ENCODE measurements at places on chromosomes 5 and 9. TPM values are rescaled to one million over a fixed set of nuclear protein-coding genes. Genes with fewer than 3 reads are reported as not detected.
A peak's percentile ranks its signal among the peaks of the same experiment; 100 is the strongest.

DNA sequence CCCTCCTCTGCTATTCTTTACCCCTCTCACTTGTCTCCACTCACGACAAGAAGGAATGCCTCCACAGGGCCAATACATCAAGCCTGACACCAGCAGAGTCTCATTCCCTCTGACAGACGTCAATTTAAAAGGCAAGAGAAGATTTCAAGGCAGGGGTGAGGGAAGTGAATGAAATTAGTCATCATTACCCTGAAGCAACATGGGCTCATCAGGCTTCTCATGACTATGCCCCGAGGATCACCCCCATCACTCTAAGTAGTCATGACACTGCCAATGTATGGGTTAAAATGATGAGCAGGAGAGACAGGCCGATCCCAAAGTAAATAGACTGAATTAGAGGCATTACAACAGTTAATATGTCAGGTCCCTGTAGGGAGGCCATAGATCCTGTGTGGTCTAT lies 504.4 kb downstream of the TLE4 start:
- no peak for DNase-seq
- no peak overlapping the region for H3K4me3 ChIP-seq
- H3K36me3 ChIP-seq = no peaks in the 10 kb centered on the region
- peaks cover 4% of the 10 kb centered on the region for H3K4me1 ChIP-seq

DNA sequence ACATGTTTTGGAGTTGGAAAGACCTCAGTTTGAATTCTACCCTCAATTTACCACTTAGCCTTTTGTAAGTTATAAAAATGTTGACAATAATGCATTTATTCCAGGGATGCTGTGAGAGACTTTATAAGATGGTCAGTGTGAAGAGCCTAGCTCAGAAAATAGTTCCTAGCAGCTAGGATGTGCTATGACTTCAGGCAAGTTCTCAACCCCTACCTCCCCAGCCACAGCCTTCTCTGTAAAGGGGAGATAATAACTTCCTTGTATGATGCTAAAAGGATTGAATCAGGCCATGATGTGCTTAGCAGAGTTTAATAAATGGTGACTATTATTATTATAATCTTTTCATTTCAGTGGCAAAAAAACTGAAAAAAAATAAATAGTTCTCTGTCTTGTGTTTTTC lies 77.6 kb downstream of the ALDH1A1 start:
- H3K36me3 ChIP-seq = no peaks in the 10 kb centered on the region
- DNase-seq = no peak
- H3K27me3 ChIP-seq = no peaks in the 10 kb centered on the region
- no peaks in the 10 kb centered on the region for H3K4me1 ChIP-seq
- no peak overlapping the region for H3K4me3 ChIP-seq

- no peak overlapping the region for H3K4me3 ChIP-seq
- DNase-seq = no peak
- H3K36me3 ChIP-seq = no peaks in the 10 kb centered on the region
- no peaks in the 10 kb centered on the region for H3K27me3 ChIP-seq
- no peak overlapping the region for H3K27ac ChIP-seq
Observed at GRCh38 chr5:31664566-31664965, 25.6 kb downstream of the PDZD2 start.

GRCh38 chr9:88531920-88532698 lies 2.9 kb upstream of the NXNL2 start:
- DNase-seq = peak; percentile 45
- peaks cover 18% of the 10 kb centered on the region for H3K4me1 ChIP-seq
- H3K27ac ChIP-seq = no peak overlapping the region
- H3K36me3 ChIP-seq = no peaks in the 10 kb centered on the region

DNA sequence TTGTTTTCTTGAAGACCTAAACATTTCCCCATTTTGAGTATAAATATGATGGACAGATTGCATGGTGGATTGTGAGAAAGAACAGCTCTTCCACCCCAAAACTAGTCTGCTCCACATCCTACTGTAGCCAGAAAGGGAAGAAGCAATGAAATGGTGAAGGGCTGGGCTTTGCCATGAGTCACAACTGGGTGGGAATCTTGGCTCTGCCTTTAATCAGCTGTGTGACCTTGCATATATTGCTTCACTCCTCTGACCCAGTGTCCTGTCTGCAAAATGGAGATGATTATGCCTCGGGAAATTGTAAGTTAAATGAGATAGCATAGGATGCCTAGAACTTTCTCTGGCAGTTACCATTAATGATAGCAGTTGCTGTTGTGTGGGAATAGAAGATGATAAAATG lies 101.9 kb downstream of the PDE8B start:
- H3K27ac ChIP-seq = no peak overlapping the region
- no peaks in the 10 kb centered on the region for H3K4me1 ChIP-seq
- no peak for DNase-seq

- H3K4me1 ChIP-seq = no peaks in the 10 kb centered on the region
- H3K27me3 ChIP-seq = no peaks in the 10 kb centered on the region
- H3K4me3 ChIP-seq = no peak overlapping the region
- DNase-seq = no peak
- no peaks in the 10 kb centered on the region for H3K36me3 ChIP-seq
Observed at GRCh38 chr9:10045598-10045997, 567.2 kb downstream of the PTPRD start.

Gene KCNV2
- total RNA-seq = not detected

Gene MCCC2
- total RNA-seq = 153 TPM

Gene NAIP
- 4.9 TPM for total RNA-seq

Gene ADRB2
- total RNA-seq = 8.3 TPM

Gene MACROH2A1
- 96.2 TPM for total RNA-seq

Data from heart left ventricle (tissue), 16 donors.